Stimulated activated CD8-positive, alpha-beta memory T cell treated with anti-CD3 and anti-CD28 coated beads, Interleukin-4, amount 100 ng/mL, for 48 hours (primary cell): ENCODE measurements at places on chromosomes 2 and 18.

- no peak for DNase-seq
Observed at GRCh38 chr2:20596973-20597859, 53.7 kb downstream of the HS1BP3 start.

- DNase-seq: no peak
Observed at GRCh38 chr18:23203891-23204432, 68.7 kb downstream of the CABLES1 start.

DNA sequence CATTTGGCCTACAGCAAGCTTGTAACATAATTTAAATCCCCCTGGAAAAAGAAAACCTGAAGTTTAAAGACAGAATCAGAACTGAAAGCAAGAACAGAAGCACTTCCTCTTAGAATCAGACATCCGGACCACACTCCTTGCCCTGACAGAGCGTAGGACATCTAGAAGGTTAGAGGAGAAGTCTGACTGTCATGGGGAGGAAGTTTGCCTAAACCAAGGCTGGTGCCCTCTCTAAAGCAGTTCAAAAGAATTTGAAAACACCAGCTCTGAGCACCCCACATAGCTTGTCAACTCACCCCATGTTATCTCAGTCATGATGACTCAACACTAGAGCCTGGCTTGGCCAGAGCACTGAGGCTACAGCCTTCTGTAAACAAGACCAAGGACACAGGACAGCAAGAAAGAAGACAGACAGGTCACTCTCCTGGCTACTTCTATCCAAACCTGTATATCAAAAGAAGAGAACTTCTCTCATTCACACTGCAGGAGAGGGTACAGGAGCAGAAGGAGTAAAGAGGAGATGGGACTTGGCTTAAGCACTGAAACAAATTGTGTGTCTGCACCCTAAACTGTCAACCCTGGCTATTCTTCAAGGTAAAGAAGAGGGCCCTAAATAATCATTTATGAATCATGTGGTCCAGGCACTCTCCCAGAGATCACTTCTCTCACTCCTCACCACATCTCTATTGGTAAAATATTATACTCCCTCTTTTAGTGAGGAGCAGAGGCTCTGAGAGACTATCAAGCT lies 198.6 kb downstream of the MEMO1 start:
- no peak for DNase-seq

DNA sequence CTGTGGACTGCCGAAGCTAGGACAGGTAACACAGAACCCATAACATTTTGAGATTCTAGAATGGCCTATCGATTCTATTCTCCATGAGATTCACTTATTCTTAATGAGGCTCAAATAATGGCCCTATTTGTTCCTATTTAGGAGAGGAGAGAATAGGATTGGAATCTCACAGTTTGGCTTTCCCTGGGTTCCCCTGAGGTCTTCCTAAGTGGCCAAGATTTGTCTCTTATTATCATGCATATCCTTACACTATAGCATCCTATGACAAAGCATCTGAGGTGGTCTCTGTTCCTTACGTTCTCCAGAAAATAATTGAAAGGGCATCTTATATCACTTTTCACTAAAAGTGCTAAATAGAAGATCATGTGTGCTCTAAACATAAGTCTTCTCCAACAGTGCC lies 9.5 kb downstream of the WDPCP start:
- no peak for DNase-seq

DNA sequence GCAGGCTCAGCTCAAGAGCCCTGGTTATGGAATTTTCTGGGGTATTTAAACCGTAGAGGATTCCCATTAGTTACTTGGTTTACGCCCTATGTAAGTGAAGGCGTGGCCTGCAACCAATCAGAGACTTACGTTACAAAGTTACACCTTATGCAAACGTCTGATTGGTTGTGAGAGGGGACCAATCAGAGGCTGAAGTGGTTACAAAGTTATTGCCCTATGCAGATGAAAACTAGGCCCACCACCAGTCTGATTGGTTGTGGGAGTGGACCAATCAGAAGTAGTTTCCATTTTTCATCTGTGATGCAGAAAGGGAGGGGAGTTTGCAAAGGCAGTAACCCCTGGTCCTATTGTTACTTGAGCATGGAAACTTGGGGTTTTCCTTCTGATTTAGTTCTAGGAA lies 49.1 kb downstream of the DLGAP1 start:
- DNase-seq: no peak

- no peak for DNase-seq
Observed at GRCh38 chr2:66013456-66013855, 421.5 kb upstream of the MEIS1 start.

DNA sequence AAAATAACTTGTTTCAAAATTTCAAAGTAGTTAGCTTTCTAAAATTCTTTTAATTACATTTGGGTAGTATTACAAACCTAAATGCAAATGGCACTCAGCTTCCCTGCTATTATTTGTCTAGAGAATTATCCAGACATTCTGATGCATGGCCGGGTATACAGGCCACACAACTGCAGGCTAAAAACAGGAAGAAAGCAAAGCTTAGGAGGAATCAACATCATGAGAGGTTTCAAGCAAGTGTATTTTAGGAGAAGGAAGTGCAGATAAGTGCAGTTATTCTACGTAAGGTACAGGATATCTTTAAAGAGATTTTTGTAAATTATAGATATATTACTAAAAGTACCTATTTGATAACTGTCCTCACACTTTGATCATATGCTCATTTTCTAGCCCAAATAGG lies 46.8 kb upstream of the RNU4ATAC start:
- no peak for DNase-seq

DNA sequence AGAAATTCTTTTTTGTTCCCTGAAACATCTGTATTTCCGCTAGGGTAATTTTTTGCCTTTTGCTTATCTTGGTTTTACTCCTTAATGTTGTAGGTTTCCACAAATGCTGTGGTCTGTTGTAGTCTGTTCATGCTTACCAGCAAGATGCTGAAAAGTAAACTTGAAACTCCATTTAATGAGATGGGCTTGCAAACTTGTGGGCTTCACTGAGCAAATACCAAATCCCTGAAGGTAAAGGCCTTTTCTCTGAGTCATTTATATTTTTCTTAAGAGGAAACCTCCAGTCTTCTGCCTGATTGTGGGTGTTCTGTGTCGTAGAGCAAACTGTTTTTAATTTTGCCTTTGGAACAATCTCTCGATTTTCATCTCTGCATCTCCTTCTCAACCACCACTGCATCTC lies 9.3 kb downstream of the SP140 start:
- DNase-seq: no peak

- no peak for DNase-seq
Observed at GRCh38 chr2:217857624-217858506, 144.9 kb downstream of the TNS1 start.

GRCh38 chr2:220341014-220341413 lies 713.6 kb downstream of the SLC4A3 start:
- DNase-seq: no peak

- peak; percentile 66 for DNase-seq
Observed at GRCh38 chr2:190678444-190679162, 29.7 kb downstream of the NAB1 start.

GRCh38 chr2:120404274-120404673 lies 58.3 kb downstream of the INHBB start:
- no peak for DNase-seq

DNA sequence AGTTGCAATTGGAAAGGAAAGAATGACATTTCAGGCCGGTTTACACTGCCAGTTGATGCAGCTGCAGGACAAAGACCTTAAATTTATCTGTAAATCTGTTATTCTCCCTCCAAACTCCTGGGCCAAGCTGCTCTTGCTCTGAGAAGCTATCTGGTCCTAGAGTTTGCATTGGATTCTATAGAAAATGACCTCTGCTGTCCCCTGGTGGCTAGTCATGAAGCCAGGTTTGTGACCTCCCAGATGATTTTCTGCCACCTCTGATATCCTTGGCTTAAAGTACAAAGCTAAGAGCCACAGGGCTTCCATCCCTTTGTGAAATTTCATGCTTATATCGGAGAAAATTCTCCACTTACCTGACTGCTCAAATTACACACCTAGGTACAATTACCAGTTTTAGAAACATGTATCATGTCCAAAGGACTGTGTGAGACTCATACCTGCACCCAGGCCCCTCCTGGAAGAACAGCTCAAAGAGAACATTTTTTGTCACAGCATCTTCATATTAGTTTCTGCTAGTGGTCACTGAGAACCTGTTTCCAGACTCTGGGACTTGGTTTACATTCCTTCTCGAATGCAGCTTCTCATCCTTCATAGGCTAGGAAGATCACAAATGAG lies 28.9 kb upstream of the IER3IP1 start:
- DNase-seq: peak; percentile 46

GRCh38 chr2:219285894-219286425 lies 6.8 kb downstream of the DNAJB2 start:
- no peak for DNase-seq

- DNase-seq: no peak
Observed at GRCh38 chr2:236473691-236474090, 95.9 kb upstream of the ACKR3 start.

- DNase-seq: no peak
Observed at GRCh38 chr2:151878655-151879563, 50.7 kb upstream of the ARL5A start.

GRCh38 chr2:96110621-96111256 lies 5.6 kb downstream of the ADRA2B start:
- DNase-seq: no peak

- no peak for DNase-seq
Observed at GRCh38 chr18:28149810-28150420, 27.0 kb downstream of the CDH2 start.

- DNase-seq: peak; percentile 62
Observed at GRCh38 chr2:96320728-96321622, 4.1 kb upstream of the ITPRIPL1 start.

DNA sequence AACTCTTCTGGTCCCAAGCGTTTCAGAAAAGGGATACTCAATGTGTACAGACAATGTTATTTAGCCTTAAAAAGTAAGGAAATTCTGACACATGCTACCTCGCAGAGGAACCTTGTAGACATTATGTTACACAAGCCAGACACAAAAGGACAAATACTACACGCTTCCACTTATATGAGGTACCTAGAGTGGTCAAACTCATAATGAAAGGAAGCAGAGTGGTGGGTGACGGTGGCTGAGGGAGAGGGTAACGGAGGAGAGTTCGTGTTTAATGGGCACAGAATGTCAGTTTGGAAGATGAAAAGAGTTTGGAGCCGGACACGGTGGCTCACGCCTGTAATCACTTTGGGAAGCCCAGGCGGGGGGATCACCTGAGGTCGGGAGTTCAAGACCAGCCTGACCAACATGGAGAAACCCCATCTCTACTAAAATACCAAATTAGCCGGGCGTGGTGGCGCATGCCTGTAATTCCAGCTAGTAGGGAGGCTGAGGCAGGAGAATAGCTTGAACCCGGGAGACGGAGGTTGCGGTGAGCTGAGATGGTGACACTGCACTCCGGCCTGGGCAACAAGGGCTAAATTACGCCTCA lies 1.4 kb downstream of the MCM6 start:
- peak; percentile 38 for DNase-seq

DNA sequence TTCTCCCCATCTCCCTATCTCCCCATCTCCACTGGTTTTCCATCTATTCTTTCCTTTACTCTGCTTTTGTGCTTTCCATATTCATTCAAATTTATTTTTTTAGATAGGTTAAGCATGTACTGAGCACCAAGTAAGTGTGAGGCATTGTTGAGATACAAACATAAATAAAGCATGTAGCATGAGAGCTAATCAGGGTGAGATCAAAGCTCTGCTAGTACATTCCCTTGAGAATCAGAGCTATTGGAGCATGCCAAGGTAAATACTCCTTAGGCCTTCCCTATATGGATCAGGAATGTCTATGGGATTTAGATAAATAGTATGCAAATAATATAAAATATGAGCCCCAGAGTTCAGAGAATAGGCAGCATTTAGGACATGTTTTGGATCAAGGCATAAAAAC lies 25.3 kb downstream of the BABAM2 start:
- DNase-seq: no peak

DNA sequence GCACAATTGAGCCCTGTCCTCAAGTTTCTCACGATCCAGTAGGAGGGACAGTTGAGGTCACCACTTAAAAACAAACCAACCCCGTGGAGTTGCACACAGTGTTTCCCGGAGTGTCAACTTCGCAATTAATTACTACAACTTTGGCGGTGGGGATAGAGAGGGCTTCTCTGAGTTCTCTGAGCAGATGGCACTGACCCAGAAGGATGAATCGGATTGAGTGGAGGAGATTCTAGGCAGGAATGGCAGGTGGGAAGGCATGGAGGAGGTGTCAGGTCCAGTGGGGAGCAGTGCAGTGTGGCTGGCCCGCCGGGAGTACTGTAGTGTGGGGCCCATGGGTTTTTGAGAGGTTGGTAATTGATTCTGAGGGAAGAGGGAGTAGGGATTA lies 12.0 kb downstream of the SIX3 start:
- DNase-seq: no peak

DNA sequence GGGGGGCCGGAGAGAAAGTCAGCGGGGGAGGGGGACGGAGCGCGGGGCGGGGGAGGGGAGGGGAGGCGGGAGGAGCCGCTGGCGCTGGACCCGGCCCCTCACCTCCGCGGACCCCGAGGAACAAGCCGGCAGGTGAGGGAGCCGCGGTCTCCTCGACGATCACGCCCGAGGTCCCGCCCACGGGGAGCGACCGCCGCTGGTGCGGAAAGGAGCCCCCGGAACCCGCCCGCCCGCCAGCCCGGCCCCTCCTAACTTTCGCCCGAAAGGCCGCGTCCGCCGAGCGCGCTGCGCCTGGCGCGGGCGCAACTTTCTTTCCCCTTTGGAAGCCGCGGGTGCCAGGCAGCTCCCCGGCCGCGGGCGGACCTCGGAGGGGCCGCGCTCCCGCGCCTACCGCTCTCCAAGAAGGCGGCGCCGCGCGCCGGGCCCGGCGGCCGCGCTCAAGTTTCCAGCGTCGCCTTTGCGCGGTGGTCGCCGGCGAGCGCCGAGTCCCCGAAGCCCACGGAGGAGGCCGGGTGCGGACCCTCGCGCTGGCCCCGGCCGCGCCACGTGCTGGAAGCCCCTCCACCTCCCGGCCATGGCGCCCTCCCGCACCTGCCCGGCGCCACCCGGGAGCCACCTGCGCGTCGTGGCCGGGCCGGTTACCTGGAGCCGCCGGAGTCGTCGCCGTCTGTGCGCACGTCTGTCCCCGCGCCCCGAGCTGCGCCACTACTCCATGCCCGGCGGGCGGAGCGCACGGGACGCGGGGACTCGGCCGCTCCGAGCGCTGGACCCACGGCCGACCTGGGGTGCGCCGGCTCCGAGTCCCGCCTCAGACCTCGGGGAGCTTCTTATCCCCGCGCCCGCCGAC lies at the start of gene ALKAL2:
Gene ALKAL2 (minus strand): TSS at position 181 of the 847 bp plus-strand sequence. CDS start 256 bp downstream, outside the sequence.
- no peak for DNase-seq

- no peak for DNase-seq
Observed at GRCh38 chr2:75870651-75871137, 160.0 kb upstream of the GCFC2 start.
